GM12865 (cell line): ENCODE measurements at places on chromosomes 6 and 20.

GRCh38 chr20:14717134-14717999, 380.0 kb upstream of the FLRT3 start:
- peak; percentile 56 for DNase-seq

DNA sequence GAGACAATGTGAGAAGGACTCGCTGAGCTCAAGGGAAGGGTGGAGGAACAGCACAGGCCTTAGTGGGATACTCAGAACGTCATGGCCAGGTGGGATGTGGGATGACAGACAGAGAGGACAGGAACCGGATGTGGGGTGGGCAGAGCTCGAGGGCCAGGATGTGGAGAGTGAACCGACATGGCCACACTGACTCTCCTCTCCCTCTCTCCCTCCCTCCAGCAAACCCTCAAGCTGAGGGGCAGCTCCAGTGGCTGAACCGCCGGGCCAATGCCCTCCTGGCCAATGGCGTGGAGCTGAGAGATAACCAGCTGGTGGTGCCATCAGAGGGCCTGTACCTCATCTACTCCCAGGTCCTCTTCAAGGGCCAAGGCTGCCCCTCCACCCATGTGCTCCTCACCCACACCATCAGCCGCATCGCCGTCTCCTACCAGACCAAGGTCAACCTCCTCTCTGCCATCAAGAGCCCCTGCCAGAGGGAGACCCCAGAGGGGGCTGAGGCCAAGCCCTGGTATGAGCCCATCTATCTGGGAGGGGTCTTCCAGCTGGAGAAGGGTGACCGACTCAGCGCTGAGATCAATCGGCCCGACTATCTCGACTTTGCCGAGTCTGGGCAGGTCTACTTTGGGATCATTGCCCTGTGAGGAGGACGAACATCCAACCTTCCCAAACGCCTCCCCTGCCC, 1.7 kb downstream of the TNF start:
- peak; percentile 78 for DNase-seq

- peak; percentile 36 for DNase-seq
Observed at GRCh38 chr6:131635384-131636340, 1.4 kb upstream of the ENPP3 start.

GRCh38 chr6:26045928-26046368, 41.3 kb upstream of the HFE start:
- DNase-seq: peak; percentile 84

GRCh38 chr20:56986931-56987720, 279.3 kb downstream of the BMP7 start:
- DNase-seq: no peak

DNA sequence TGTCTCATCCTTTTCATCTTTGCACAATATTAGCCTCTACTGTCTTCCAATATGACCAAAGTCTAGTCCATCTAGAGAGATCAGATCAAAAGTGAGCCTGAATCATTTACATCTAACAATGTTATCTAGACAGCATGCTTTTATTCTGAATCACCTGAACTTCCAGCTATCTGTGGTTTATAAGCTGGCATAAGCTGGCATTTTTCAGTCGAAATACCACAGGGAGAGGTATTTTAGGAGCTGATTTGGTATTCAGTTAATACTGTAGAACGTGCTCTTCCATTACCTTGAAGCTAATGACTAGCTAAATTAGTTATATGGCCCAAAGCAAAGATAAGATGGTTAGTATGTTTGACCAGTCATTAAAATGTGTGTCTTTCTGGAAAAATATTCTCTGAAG, 188.3 kb upstream of the AGPAT4 start:
- DNase-seq: no peak

DNA sequence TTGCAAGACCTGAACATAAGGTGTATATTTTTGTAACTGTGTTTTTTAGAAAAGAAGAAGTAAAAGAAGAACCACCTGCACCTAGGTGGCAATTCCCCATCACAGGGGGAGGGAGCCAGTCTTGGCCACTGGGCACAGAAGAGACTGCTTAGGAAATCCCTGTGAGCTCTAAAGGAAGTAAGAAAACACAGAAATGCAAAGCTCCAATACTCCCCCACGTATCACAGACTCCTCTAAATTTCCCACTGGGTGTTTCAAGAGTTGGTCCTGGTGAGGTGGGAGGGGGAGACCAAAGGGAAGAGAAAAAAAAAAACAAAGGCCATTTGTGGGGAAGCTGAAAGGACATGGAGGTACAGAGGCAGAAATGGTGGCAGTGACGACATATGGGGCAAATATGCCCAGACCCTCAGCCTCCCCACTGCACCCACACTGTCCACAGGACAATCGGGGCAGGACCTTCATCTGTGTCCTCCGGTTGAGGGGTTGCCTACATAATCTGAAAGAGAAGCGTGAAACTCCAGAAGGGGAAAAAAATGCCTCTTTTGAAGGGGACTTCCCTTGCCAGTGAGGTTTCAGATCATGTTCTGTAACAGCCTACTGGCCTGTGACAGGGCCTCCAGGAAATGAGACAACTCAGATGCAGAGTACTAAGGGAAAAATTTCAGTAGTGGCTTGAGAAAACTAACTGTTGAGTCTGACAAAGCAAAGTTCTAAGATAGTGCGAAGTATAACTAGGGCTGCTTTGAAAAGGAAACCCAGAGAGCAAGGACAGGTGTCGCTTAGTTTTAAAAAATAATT, 226.2 kb upstream of the MARCKS start:
- peak; percentile 96 for DNase-seq

DNA sequence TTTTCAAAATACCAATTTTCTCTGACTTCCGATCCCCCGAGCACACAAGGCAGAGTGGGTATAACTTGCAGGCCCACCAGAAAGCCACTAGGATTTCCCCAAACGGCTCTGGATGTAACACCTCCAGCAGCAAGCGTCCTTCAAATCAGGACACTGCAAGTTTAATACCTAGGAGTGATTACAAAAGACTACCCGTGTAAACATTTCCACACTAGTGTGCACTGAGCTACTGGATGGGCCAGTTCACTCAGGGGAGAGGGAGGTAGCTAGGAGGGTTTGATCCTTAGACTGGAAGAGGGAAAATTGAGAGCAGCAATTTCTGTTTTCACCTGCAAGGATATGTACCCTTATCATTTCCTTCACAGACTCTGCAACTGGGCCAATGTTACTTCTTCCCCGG, 91.8 kb upstream of the AGPAT4 start:
- DNase-seq: no peak

GRCh38 chr6:62775427-62776022, 435.7 kb upstream of the FKBP1C start:
- DNase-seq: peak; percentile 24

- peak; percentile 32 for DNase-seq
Observed at GRCh38 chr6:95576218-95576997, 927 bp upstream of the MANEA start.

DNA sequence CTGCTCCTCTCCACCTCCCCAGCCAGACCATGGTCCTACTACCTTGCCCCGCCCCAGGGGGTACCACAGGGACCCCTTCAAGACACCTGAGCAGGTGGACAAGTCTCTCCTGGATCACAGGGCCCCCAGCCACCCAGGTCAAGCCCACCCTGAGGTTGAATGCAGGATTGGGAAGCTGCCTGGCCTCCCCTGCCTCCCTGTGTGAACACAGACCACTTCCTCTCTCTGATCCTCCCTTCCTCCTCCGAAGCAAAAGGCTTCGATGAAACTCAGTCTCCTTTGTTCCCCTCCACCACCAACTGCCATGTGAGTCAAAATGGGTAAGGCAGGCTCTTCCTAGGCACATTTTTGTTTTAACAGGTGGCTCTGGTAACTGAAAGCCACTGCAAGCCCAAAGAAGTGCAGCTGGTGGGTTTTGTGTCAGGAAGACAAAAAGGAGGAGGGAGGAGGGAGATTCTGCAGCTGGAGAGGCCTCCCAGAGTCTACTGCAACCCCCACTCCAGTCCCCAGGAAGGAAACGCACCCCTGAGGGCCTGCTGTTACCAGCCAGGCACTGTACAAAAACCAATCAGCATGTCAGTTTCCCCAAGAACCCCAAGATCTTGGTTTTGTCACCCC, 5.4 kb downstream of the ADA start:
- DNase-seq: peak; percentile 94

- no peak for DNase-seq
Observed at GRCh38 chr20:24494460-24494920, 25.1 kb downstream of the SYNDIG1 start.

DNA sequence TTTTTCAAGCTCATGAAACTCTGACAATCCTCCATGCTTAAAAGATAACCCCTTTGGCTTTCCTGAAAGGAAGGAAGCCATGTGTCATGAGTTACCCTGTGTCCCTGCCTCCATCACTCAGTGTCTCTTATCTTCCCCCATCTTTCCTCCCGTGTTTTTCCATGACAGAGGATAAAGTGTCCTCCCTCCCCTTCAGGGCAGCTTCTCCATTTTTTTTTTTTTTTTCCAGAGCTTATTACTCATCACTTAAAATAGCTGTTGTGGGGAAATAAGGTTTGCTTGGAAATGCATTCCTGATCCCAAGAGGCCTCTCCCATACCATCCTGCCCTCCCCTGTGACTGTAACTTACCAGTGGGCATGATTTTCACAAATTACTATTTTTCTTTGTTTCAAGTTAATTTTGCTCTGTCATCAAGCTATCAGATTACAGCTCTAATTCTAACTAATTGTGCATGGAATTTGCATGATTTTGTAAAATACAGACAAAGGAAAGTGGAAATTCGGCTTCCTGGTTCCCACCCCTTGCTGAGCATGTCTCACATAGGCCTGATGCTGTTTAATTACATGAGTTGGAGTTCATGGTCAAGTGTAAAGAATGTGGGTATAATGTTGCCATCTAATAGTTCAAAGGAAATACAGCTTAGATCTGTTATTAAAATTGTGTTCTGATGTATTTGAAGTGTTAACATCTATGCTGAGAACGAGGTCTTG, 614.5 kb upstream of the FLRT3 start:
- no peak for DNase-seq

DNA sequence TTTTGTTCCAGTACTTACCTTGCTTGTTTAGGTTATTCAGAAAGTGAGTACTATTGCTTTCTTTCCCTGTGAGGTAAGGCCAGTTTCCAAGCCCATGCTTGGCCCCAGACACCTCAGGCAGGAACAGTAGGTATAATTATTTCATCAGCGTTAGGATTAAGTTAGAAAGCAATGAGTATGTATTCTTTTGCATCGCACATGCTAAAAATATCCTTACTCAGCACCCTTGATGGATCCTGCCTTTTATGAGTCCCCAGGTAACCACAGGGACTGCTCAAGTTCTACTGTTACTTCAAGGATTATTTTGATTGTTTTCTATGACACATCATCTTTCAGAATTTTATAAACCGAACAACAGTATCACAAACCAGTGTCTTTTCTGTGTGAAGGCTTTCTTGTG, 128.9 kb downstream of the FARS2 start:
- no peak for DNase-seq

GRCh38 chr6:30748851-30749540, 4.6 kb upstream of the IER3 start:
- DNase-seq: no peak

- no peak for DNase-seq
Observed at GRCh38 chr6:11767458-11767857, 11.1 kb downstream of the ADTRP start.

DNA sequence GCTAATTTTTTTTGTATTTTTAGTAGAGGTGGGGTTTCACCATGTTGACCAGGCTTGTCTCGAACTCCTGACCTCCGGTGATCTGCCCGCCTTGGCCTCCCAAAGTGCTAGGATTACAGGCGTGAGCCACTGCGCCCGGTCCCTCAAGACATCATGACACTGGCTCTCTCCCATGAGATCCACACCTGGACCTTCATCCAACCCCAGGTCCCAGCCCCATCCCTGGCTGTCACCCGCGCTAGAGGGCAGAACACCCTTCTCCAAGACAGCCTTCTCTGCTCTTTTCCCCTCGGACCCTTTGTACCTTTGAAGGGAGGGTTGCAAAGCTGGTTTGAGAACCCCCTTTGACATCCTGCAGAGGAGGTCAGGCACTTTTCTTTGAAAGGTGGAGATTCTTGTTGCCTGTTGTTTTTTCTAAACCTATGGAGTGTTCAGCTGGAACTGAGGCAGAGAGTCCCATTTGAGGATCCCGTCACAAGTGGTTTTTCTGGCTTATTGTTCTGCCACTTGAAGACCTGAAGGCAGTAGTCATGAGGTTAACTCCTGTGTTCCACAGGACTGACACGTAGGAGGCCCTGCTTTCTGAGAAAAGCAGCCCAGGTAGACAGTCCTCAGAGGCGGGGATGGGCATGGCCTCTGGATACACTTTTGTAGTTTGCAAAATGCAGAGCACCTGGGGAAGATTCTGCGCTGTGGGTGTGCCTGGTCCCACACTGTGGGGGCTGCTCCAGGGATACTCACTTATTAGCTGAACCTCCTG, 171.1 kb upstream of the SNX9 start:
- no peak for DNase-seq
